ENCODE measurements at places on chromosomes 12 and 14. TPM values are rescaled to one million over a fixed set of nuclear protein-coding genes. Genes with fewer than 3 reads are reported as not detected.

DNA sequence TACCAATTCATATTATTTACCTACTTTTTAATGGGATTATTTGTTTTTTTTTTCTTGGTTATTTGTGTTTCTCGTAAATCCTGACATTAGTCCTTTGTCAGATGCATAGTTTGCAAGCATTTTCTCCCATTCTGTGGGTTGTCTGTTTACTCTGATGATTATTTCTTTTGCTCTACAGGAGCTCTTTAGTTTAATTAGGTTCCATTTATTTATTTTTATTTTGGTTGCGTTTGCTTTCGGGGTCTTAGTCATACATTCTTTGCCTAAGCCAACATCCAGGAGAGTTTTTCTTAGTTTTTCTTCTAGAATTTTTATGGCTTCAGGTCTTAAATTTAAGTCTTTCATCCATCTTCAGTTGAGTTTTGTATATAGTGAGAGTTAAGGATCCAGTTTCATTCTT, 289.9 kb downstream of the AKAP6 start:
- DNase-seq, result no peak

DNA sequence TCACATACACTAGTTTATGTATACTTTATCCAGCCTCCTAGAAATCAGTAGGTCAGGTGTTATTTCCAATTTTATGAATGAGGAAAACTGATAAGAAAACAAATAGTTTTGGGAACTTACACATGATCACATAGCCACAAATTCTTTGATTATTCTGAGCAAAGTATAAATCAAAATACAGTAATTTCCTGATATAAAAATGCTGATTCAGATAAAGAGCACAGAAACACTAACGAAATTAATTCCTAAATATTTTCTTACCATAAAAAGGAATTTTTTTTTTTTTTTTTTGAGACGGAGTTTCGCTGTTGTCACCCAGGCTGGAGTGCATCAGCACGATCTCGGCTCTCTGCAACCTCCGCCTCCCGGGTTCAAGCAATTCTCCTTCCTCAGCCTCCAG, 275.4 kb downstream of the SOX5 start:
- no peak for DNase-seq

The KCTD10 gene
- 50.7 TPM for polyA plus RNA-seq

The MYO1A gene
- 0.14 TPM for polyA plus RNA-seq

The DPF3 gene
- polyA plus RNA-seq, result 3.5 TPM
